Activated CD4-positive, alpha-beta T cell treated with anti-CD3 and anti-CD28 coated beads for 24 hours (primary cell): ENCODE measurements at places on chromosomes 5 and 9.

GRCh38 chr5:102760815-102761214, 5.7 kb downstream of the PAM start:
- DNase-seq = no peak

DNA sequence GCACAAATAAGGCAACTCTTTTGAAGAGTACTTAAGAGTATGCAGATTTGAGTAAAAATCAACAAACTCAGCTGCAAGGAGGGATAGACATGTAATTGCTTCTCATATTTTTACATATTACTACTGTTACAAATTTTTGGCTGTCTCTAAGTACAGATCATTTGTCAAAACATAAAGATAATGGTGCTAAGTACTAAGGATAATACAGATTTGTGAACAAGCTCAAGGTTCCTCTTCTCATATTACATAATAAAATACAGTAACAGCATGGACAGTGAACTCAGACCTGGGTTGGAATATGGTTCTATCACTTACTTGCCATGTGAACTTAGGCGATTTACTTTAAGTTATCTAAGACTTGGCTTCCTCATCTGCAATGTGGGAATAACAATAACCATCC, 168.0 kb downstream of the AP3B1 start:
- DNase-seq = no peak

DNA sequence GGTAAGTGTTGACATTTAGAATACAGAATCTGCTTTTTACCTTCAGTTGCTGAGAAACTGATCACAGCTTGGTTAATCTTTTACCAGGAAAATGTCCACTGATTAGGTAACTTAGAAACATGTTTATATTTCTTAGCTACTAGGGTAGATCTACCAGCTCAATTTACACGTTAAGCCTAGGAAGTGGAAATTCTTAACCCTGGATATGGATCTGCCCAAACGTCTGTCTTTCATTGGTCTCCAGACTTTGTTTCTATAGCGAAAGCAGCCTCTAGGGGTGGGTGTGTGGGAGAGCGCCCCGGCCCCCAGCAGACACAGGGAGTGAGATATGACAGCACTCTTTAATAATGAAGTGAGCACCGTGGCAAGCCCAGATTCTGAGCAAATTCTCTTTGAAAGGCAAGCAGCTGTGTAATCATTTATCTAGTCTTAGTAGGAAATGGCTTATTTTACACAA, 141.6 kb upstream of the ZNF608 start:
- DNase-seq = no peak

DNA sequence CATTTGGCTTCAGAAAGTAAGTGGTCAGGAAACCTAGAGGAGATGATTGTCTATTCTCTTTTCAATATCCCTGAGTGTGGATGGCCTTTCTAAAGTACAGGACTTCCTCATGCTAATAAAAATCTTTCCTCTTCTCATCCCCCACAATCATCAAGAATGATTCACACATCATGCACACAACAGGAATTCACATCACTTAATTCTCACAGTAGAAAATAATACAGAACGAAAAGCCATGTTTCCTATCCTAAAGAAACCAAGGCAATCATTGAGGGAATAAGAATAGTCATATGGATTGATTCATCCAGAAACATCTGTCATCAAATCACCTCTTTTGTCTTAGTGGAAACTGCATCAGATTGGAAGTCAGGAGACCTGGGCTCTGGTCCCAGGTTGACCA, 203.1 kb upstream of the PIK3R1 start:
- DNase-seq = no peak

DNA sequence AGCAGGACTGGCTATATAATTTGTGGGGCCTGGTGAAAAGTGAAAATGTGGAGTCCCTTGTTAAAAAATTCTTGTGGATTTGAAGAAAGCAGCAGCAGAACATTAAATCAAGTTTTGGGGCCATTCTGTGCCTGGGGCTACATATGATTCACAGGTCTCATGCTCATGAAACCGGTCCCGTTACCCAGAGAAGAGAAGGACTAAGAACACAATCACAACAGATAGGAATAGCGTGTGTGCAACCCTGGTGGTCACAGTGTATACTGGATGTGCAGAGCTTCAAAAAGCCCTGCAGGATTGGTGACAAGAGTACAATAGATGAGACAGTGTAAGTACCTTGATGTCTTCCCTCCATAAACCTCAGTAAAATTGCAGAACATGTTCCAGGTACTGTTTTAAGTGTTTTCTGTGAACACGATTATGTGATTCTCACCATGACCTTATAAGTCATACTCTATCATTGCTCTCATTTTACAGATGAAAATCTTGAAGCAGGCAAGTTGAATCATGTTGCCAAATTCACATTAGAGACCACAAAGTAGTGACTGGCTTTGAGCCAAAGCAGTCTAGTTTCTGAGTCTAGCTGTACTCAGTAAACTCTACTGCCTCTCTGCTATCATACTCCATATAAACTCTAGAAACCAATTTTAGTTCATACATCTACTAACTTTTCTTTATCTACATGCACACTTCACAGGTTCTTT, 636.5 kb downstream of the TAF11L14 start:
- DNase-seq = no peak

- no peak for DNase-seq
These were observed 298.8 kb downstream of the ASTN2 start for GRCh38 chr9:117116084-117116483.

- DNase-seq = no peak
These were observed 13.0 kb downstream of the DNAJC18 start for GRCh38 chr5:139426203-139426885.

GRCh38 chr9:107518037-107518807, 28.7 kb upstream of the KLF4 start:
- no peak for DNase-seq

DNA sequence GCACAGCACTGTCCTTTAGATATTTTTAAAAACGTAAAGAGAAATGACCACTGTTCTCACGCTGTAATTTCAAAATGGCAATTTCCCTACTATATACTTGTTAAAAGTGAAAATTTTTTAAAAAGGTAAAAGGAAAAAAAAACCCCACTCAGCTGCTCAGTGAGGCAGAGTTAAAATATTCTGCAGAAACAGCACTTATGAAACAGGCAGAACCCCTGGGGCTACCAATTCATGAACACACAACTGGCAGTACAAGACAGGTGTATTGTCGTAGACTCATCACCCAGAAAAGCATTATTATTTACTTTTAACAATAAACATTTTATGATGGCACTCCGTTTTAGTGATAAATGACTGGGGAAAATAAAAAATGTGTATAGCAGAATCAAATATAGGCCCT, 1.5 kb upstream of the RASGRF2 start:
- no peak for DNase-seq

DNA sequence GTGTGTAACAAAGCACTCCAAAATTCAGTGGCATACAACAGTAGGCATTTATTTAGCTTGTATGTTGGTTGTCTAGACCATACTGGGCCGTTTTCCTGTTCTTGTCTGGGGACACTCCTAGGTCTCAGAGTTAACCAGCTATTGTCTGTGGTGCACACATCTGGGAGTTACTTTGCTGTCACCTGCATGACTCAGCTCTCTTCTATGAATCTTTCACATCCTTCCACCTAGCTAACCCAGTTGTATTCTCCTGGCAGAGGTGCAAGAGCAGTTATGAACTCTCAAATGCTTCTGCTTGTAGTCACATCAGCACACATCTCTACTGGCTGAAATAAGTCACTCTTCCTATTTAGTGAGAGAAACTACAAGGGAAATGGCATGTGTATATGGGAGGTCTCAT, 138.1 kb downstream of the BAAT start:
- DNase-seq = no peak

- no peak for DNase-seq
These were observed 38.6 kb upstream of the SNX2 start for GRCh38 chr5:122736086-122736845.

DNA sequence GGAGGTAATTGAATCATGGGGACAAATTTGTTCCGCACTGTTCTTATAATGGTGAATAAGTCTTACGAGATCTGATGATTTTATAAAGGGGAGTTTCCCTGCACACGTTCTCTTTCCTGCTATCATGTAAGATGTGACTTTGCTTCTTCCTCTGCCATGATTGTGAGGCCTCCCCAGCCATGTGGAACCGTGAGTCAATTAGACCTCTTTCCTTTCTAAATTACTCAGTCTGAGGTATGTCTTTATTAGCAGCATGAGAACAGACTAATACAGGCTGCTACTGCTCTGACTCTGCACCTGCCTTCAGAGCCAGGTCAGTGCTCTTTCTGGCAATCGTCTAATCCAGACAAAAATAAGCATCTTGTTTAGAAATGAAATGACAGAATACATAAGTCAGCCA, 479.2 kb upstream of the TUSC1 start:
- DNase-seq = no peak

GRCh38 chr9:31556667-31557463, 827.6 kb upstream of the ACO1 start:
- no peak for DNase-seq

GRCh38 chr5:87127426-87127825, 140.3 kb upstream of the RASA1 start:
- no peak for DNase-seq

DNA sequence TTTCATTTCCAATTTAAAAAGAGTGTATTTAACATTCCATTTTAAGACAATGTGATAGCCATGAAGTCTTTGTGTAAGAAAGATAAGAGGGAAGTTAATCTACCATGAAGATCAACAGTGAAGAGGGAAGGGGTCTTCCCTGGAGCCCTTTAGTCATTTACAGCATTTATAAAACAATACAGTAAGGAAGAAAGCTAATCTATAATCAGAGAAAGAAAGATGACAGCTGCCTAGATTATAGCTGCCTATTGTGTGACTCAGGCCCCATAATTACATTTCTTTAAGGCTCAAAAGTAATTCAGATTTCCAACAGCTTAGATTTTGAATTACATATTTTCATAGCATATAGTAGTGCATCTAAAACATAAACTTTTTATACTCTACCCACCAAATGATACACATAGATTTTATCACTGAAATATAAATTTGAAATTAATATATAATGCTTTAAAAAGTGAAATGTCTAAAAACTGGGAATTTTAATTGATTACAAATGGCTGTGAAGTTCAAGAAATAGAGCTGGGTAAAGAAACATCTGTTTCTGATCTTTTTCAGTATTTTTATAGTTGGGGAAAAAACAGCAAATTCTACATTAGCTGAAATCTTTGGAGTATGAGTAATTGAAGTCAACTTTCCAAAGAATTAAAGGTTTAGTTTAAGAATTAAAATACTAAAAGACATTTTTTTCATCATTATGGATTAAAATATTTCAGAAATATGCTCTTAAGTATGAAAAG, 89.6 kb downstream of the RIC1 start:
- no peak for DNase-seq

GRCh38 chr5:178194026-178194425, 6.9 kb upstream of the GMCL2 start:
- DNase-seq = no peak

DNA sequence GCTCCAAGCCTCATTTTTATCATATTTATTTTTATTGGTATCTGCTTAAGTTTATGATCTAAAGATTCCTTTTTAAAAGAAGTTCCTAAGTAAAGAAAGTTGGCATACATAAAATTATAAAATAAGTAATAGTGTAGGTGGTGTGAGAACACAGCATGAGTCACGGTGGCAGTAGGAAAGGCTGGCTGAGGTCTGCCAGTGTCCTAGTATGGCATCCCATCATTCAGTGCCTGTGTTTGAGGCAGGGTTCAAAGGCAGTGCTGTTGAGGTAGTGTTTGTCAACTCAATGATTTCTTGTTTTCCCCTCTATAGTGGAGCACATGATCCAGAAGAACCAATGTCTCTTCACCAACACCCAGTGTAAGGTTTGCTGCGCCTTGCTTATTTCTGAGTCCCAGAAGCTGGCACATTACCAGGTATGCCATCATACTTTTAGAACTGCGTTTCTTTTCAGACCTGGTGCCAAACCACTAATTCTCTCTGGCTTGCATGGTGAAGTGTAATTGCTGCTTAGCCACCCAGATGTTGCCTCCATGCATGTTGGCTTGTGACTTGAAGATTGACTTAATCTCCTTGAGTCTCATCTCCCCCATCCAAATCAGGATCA, 18.4 kb downstream of the ZNF346 start:
- no peak for DNase-seq

DNA sequence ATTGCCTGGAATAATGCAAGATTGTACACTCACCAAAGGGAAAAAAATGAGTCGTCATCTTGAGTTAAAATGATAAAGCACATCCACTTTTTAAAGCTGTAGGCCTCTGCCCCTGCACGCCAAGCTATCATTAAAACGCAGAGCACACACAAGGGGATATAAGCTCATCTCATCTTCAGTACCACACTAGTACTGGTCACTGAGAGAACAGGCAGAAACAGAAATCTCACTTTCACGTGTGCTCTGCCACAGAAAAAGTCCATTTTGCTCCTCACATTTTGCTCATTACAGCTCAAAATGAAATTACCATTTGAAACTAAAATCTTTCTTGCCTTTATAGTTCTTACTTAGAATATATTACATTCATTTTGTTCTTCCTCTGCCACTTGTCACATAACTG, 99.2 kb upstream of the SLC30A5 start:
- no peak for DNase-seq

GRCh38 chr9:89670114-89670513, 65.3 kb downstream of the GADD45G start:
- DNase-seq = no peak

DNA sequence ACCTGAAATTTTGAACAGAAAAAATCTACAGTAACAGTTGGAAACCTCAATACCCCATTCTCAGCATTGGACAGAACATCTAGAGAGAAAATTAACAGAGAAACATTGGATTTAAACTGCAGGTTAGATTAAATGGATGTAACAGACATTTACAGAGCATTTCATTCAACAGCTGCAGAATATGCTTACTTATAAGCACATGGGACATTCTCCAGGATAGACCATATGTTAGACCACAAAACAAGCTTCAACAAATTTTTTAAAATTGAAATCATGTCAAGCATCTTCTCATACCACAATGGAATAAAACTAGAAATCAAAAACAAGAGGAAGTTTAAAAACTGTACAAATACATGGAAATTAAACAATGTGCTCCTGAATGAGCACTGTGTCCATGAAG, 316.3 kb downstream of the FAM170A start:
- no peak for DNase-seq

GRCh38 chr9:129355631-129356030, 177.6 kb upstream of the IER5L start:
- DNase-seq = no peak

- DNase-seq = no peak
These were observed 141.1 kb upstream of the TARS1 start for GRCh38 chr5:33299621-33300208.

DNA sequence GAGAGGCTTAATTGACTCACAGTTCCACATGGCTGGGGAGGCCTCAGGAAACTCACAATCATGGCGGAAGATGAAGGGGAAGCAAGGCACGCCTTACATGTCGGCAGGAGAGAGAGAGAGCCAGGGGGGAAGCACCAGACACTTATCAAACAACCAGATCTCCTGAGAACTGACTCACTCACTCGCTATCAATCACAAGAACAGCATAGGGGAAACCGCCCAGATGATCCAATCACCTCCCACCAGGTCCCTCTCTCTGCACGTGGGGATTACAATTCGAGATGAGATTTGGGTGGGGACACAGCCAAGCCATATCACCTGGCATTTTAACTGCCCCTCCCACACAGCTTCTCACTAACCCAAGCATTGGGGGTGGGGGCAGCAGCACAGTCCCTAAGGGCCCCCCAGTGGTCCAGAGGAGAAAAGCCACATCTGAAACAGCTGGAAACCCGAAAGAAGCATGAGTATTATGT, 76.1 kb upstream of the ASS1 start:
- DNase-seq = peak; percentile 7

- no peak for DNase-seq
These were observed 40.7 kb downstream of the CXXC5 start for GRCh38 chr5:139688751-139689372.
